ENCODE measurements at places on chromosomes 11 and 22.

DNA sequence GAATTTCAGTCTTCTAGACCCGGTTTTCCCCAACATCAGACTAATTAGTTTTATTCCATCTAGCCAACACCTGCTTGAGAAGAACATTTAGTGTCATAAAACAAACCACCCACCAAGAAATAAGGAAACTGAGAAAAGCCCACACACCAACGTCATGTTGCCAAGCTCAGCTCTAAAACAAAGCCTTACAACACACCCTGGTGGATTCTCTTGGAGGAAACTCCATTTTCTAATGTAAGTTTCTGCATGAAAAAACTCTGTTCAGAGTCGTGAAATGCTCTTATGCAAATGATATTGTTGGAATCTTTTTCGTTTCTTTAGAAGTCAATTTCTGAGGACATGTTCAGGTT, 105.0 kb upstream of the RAG2 start:
- DNase-seq = no peak

DNA sequence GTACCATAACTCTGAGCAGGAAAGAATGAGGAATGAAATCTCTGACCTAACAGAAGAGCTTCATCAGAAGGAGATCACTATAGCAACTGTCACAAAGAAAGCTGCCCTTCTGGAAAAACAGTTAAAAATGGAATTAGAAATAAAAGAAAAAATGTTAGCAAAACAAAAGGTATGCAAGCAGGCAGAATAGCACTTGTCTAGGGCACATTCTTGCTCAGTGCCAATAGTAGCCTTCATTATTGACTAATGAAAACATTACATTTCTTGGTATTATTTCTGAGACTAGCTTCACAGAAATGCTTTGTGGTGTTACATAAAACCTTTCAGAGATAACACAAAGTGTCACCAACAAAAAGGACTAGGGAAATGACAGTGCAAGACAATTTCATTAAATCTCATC, 63.9 kb downstream of the DEUP1 start:
- no peak for DNase-seq

GRCh38 chr22:50422046-50422445, 52.8 kb downstream of the SBF1 start:
- DNase-seq = no peak

- DNase-seq = no peak
Observed at GRCh38 chr11:46612326-46612725, 4.7 kb downstream of the HARBI1 start.

DNA sequence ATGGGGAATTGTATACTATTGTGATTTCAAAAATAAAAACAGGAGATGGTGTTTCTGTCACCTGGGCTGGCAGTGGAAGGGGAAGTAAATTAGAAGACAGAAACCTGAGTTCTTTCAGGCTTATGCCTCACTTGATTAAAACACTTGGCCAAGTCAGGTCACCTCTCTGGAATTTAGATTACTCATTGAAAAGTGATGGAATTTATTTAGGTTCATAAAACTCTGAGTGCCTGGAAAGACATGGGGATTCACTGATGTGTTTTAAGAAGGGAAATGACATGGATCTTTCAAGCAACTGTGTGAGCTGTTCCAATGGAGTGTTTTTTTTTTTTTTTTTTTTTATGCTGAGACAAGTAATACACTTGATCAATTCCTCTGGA, 400.1 kb downstream of the TMEM135 start:
- DNase-seq = no peak

- no peak for DNase-seq
Observed at GRCh38 chr11:10356161-10356560, 51.3 kb downstream of the ADM start.

- DNase-seq = peak; percentile 84
Observed at GRCh38 chr11:65134240-65134951, at the start of gene SYVN1. Gene SYVN1, minus strand, starts transcription at chr11:65134519. Its CDS starts 918 bp downstream, at chr11:65133601.

GRCh38 chr11:73464347-73464746, 88.1 kb downstream of the RELT start:
- no peak for DNase-seq

DNA sequence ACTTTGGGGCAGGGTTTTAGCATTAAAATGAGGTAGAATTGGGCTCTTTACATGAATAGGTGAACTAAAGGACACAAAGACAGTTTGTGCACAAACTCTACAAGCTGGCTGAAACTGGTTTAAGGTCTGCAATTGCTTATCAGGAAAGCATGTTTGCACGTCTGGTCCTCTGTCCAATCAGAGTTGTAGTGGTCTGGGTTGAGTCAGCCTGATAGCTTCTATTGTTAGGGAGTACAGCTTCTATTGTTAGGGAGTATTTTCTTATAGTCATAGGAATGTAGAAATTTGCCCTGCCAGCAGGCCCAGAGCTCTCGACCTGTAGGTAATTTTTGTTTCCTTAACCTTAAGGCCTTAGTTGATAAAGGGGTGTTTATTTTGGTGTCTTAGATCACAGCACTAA, 1422.4 kb downstream of the LRRC4C start:
- no peak for DNase-seq

DNA sequence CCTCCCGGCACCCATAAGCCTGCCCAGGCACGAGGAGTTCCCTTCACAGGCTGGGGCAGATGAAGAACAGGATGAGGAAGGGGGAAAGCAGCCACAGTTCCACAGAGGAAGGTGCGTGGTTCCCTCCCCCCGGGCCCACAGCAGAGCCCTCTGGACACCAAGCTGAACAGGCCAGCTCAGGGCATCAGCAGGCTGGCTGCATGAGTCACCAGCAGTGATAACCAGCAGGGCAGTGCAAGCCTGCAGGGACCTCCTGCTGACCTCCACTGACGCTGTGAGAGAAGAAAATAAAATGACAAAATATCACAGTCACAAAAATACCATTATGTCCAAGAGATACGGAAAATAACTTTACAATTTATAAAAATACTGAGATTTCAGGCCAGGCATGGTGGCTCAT, 11.5 kb downstream of the RTL6 start:
- peak; percentile 29 for DNase-seq

DNA sequence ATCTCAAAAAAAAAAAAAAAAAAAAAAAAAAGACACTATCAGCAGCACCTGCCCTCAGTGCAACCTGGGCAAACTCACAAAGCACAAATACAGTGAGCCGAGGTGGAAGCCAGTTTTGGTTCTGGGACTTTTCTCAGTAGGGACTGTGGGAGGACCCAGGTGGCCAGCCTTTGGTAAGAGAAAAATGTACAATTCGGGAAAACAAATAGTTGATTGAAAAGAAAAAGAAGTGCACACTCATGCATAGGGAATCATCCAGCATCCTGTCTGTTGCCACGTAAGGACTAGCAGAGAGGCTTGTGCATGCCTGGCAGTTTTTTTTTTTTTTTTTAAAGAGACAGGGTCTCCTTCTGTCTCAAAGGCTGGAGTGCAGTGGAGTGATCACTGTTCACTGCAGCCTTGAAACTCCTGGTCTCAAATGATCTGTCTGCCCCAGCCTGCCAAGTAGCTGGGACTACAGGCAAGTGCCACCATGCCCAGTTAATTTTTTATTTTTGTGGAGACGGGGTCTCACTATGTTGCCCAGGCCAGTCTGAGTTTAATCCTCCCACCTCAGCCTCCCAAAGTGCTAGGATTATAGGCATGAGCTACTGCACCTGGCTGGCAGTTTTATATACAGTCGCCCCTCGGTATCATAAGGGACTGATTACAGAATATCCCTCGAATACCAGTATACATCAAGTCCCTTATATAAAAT, 36.7 kb downstream of the TPST2 start:
- no peak for DNase-seq

DNA sequence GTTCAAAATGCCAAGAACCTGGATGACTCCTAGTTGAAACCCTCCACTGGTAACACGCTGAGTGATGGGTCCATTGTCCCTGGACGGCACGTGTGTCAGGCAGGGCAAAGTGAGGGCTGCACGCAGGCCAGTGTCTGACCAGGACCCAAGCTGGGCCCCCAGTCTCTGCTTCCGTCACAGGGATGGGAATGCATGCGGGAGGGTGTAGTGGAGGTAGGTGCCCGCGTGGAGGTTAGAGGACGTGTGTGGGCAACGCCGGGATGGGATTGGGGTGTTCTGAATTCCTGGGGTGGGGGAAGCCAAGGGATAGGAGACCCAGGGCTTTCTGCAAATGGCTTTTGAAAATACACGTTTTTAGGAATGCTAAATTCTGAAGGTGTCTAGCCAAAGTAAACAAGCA, 943.3 kb downstream of the BRD1 start:
- DNase-seq = no peak

- no peak for DNase-seq
Observed at GRCh38 chr11:68686486-68686885, 2.1 kb downstream of the GAL start.

DNA sequence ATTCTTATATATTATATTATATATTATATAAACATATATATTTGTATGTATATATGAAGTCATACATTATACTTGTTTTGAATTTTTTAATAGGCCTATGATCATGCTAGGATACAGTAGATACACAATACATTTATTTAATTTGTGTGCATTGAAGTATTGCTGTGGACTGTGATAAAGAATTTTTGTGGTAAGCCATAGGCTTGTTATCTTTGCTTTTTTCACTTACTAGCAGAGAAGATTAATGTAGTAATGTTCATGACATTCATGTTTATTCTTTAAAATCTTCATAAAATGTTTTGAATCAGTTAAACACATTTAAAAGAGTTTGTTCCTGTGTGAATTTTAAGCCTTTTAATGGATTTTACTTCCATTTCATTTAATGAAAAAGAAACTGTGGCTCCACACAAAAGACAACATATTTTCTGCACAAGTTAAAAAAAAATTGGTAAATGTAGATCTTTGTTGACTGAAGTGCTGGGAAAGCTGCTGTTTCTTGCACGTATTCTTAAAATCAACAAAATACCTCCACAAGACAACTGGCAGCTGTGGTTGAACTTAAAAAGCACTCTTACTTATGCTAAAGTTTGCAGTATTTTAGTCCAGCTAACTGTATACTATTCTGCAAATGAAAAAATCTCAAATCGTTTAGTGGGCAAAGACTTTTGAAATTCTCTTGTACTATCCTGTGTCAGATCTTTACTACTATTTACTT, 156.2 kb downstream of the TMEM135 start:
- no peak for DNase-seq

- DNase-seq = peak; percentile 18
Observed at GRCh38 chr11:78138694-78139421, 568 bp downstream of the ALG8 start.

GRCh38 chr11:85961930-85962363, 106.8 kb downstream of the CCDC83 start:
- no peak for DNase-seq

GRCh38 chr11:57940044-57940756, 83.5 kb upstream of the OR9Q1 start:
- no peak for DNase-seq

GRCh38 chr11:71180694-71181470, 71.5 kb downstream of the SHANK2 start:
- no peak for DNase-seq

- no peak for DNase-seq
Observed at GRCh38 chr11:69392104-69392653, 89.3 kb upstream of the LINC01488 start.

GRCh38 chr11:134373591-134374052, 38.4 kb downstream of the B3GAT1 start:
- DNase-seq = no peak

DNA sequence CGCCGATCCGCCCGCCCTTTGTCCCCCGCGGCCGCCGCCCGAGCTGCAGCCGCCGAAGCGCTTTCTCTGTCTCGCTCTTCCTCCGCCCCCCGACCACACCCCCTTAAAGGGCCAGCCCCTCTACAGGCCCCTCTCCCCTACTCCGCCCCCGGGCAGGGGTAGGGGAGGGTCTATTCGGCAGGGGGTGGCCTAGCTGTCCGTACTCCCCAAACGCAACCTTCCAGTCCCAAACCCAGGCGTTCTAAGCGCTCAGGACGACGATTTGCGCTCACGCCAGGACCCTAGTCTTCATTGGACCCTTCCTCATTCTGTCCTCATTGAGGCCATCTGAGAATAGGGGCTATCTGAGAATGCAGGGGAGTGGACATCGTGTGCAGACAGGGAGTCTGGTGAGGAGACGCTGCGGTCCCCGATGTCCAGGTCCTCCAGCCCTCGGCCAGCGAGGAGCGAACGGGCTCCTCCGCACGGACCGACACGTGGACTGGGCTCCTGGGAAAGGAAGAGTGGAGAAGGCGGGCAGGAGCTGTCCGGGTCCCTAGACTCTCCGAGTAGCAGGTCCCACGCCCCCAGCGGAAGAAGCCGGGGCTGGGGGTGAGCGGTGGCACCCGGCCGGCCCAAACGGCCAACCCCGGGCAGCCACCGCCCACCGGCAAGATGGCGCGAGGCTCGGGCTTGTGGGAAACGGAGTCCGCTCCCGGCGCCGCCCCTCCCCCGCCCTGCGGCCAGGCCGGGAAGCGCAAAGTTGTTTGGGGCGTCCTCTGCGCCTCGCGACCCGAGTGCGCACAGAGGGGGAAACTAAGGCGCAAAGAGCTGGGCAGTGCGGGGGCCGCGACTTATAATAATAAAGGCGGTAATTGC, at the start of gene PPP1R14B:
Gene PPP1R14B (minus strand): TSS at position 73 of the 858 bp plus-strand sequence. CDS start 270 bp downstream, outside the sequence.
- DNase-seq = peak; percentile 88

DNA sequence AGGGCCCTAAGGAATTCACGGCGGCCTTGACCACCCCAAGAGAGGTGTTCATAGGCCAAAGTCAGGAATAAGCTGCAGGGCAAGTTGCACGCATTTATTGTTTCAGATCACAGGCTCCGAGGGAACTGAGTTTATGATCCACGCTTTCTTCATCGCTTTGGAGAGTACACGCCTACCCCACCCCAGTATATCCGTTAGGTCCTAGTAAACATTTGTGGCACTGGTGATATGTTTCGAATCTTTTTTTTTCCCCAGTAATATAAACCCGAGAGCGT, 805 bp downstream of the GANAB start:
- DNase-seq = no peak

- DNase-seq = no peak
Observed at GRCh38 chr11:124183068-124183467, at the start of gene OR10D3. Gene OR10D3, plus strand, starts transcription at chr11:124183345. Its CDS starts 1,925 bp downstream, at chr11:124185270.

GRCh38 chr11:66542362-66542761, 3.5 kb downstream of the ZDHHC24 start:
- no peak for DNase-seq

- no peak for DNase-seq
Observed at GRCh38 chr11:62393061-62393611, 25.7 kb upstream of the SCGB1A1 start.

- DNase-seq = no peak
Observed at GRCh38 chr11:59185386-59185945, 13.5 kb downstream of the DTX4 start.

DNA sequence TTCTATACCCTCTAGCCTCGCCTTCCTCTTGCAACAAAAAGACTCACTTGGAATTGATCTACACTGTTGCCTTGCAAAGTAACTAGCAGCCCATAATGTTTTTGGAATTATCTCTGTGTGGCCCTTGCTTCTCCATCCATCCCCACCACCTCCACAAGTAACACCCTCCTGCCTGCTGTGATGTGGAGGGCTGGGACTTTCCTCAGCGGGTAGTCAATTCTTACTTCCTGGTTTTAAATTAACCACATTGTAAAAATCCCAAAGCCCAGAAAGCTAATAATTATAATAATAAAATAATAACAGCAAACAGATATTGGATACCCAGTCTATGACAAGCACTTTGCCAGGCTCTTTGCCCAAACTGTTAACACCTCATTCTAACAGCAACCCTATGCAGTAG, 40.8 kb upstream of the GALNT18 start:
- no peak for DNase-seq

GRCh38 chr22:49871482-49871881, 17.8 kb downstream of the ZBED4 start:
- no peak for DNase-seq

GRCh38 chr11:23884341-23884740, 612.5 kb upstream of the LUZP2 start:
- no peak for DNase-seq

Measured in BE2C (cell line).